ENCODE measurements at places on chromosomes 16 and 17.

GRCh38 chr17:50114849-50115357 lies 15.1 kb downstream of the SAMD14 start:
- DNase-seq, result peak; percentile 52

DNA sequence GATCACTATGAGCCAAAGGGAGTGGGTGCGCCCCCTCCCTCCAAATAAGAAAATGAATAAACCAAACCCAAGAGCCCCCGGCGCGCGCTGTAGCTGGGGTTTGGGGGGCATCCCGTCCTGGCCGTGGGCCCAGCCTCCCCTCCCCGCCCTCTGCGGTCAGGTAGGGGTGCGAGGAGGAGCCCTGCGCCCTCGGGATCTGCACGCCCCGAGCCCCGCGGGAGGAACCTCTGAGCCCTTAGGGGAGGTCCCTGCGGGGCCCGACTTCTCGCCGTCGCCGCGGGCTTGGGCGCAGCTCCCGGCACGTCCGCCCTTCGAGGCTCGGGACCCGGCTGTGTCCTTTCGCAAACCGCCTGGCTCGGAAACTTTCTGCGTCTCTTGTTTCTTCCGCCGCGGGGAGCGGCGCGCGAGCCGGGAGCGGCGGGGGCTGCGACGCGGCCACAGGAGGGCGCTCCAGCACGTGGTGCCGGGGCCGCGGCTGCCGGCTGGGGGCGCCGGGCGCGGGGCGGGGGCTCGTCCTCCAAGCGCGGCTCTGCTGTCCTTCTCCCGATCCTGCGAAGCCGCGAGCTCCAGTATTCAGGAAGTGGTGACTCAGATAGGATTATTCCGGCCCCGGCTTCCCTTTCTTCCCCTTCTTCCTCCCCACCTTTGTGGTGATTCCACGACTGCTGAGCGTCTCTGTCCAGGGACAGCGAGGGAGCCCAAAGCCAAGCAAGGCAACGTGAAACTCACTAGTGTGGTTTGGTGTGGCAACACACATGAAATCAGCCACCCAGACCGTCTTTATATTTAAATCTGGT lies 1.6 kb downstream of the PITPNC1 start:
- DNase-seq, result peak; percentile 51

- DNase-seq, result no peak
These were observed 301.7 kb upstream of the IRX5 start for GRCh38 chr16:54628796-54629625.

GRCh38 chr17:5775098-5775497 lies 190.8 kb upstream of the NLRP1 start:
- no peak for DNase-seq

- no peak for DNase-seq
These were observed 980 bp downstream of the LLGL1 start for GRCh38 chr17:18226284-18226945.

DNA sequence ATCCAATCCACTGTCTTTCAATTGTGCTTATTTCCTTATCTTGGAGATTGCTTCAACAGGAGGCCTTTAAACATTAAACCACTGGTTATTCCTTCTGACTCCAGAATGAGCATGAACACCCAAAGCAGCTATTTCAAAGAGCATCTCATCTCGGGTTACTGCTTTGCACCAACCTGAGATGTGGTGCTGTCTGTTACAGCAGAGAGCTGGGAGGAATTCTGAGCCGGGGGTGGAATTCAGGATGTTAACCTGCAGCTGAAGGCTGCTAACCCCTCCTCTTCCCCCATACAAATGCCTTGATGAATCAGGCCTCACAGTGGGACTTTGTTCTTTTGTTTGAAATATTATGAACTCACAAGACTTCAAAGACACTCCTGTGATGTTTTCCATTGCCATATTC lies 113.1 kb downstream of the SHISA9 start:
- DNase-seq, result no peak

DNA sequence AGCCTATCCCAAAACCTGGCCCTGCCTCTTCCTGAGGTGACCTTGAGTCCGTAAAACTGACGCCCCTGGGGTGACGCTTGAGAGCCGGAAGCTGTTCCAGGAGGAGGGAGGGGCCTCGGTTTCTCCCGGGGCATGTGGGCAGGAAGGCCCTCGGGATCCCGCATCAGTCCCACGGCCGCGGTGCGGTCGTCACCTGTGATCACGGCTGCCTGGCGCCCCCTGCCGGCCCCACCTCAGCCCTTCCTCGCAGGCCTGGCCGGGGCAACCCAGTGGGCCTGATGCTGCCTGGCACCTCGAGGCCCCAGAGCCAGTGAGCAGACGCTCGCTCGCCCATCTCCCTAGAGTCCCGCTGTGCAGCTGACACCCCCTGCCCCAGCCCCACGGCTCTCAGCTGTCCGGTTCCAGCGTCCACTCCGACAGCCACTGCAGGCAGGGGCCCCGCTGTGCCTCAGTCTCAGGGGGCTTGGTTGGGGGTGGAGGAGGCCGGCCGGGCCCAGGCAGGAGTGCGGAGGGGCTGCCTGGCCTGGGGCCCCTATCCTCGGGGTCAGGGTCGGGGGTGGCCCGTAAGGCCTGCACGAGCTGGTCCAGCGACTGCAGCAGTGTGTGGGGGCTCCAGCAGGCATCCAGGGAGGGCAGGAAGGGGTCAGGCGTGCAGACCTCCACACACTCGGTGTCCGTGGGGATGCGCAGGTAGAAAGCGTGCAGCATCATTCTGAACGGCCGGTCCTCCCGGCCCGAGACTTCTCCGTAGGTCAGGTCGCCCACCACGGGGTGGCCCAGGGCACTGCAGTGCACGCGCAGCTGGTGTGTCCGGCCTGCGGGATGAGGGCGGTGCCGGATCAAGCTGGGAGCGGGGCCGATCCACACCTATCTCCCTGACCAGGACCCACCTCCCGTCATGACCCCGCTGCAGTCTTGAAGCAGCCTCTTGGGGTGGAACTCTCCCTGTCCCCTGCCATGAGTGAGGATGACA lies 2.3 kb downstream of the RPUSD1 start:
- no peak for DNase-seq

DNA sequence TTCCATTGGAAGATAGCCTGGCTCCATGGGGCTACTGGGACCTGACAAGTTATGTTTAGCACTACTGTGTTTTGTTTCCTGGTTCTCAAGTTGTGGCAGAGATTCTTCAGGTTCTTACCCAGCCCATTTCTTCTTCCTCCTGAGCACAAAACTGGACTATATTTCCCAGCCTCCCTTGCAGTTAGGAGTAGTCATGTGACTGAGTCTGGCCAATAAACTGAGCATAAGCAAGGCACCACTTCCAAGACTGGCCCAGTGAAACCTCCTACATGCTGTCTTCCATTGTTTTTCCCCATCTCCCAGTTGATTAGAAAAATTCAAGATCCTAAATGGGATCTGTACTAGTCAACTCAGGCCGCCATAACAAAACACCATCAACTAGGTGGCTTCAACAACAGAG lies 28.2 kb upstream of the RBBP6 start:
- DNase-seq, result no peak

- DNase-seq, result no peak
These were observed 22.5 kb upstream of the RASL10B start for GRCh38 chr17:35708951-35709350.
